ENCODE measurements at places on chromosomes 7 and 10.
A peak's percentile ranks its signal among the peaks of the same experiment; 100 is the strongest.

DNA sequence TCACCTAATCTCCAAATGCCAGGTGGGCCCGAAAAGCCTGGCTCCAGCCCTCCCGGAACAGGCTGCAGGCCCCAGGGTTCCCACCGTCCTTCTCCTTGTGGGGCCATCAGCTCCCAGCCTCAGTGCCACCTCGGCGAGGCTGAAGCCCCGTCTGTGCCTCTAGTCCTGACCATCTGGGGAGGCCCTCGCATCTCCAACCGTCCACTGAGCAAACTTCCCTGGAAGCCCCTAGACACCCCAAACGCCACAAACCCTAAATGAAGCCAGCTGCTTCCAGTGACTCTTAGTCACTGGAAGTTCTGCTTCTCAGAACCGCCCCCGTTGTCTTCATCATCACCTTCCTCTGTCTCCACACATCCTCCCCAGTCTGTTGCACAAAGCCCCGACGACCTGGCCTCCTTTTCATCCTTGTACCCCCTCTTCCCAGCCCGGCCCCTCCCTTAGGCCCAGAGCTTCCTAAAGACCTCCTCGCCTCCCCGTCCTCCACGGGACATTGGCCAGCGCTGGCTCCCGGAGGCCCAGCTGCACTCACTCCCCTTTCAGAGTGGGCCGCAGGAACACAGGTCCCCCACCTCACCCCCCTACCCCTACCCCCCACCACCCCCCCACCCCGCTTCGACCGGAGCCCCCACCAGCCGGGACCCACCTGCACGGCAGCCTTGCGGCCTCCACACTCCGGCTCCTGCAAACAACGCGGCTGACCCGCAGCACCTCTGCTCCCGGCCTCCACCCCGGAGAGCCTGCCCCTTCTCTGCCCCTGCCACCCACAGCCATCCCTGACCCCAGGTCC lies 1.1 kb upstream of the DIP2C start:
- no peak for DNase-seq

- DNase-seq: peak; percentile 17
These were observed 26.2 kb upstream of the RASGEF1A start for GRCh38 chr10:43292755-43293676.

DNA sequence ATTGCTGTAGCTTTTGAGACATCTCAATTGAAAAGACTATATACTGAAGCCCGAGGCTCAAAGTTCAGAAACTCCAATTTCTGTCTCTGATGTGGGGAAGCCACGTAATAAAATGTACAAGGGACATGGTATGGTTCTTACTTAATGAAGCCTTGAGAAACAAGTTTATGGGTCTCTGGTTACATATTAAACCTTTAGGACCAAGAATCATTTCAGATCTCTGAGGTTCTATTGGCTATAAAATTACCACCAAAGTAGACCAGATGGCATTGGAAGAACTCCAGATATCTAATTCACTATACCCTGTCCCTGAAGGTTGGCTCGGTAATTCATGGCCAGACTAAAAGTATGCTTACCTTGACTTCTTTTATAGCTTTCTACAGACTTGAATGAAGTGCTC lies 23.7 kb downstream of the STAMBPL1 start:
- DNase-seq: no peak

DNA sequence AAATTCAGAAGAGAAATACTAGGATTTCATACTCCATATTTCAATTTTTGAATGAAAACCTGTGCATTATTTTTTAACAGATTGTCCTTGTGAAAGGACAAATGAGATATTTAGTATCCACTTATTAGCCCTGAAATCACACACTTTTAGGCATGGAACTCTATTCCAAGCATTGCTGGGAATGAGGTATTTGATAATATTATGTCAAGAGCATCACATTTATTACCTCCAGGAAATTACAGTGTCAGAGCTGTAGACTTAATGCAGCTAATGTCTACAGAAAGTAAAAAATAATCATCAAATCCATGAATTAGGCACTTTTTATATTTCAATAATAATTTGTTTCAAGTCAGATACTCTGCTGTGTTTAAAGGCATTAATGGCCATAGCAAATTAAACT lies 753.8 kb downstream of the REEP3 start:
- DNase-seq: no peak

- DNase-seq: no peak
These were observed 33.1 kb downstream of the GLRX3 start for GRCh38 chr10:130169136-130169859.

GRCh38 chr10:116815641-116816415 lies 33.5 kb upstream of the ENO4 start:
- no peak for DNase-seq

- DNase-seq: no peak
These were observed 99.2 kb downstream of the PTPRN2 start for GRCh38 chr7:158488181-158488971.

DNA sequence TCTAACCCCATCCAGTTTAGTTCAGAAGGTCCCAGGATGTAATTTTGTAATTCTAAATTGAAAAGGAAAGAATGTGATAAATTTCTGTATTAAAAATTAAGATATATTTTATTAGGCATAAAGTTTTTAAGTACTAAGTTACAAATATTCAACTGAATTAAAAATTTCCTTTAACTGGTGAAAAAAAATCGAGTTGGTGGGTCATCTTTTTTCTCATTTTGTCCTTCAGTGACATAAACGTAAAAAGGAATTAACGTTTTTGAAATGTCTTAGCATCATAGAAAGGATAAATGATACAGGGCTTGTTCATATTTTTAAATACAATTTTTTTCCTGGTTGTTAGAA lies 88.5 kb downstream of the BTRC start:
- DNase-seq: no peak

- DNase-seq: no peak
These were observed 183.0 kb upstream of the CTBP2 start for GRCh38 chr10:125343118-125343925.

DNA sequence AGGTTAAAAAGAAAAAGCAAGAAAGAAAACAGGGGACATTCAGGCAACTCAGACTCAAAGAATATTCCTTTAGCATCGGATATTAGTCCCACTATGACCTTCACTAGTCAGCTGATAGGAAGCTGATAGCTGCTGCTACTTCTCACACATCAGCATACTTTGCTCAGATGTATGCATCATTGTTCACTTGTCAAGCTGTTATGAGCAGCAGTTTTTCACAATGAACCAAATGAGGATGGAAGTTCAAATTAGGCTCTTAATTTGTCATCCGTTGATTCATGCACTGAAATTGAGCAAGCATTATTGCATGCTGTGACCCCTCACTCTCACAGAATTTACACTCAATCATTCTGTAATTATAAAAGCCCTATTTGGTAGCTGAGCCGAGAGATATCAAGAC lies 257.7 kb downstream of the SNX13 start:
- no peak for DNase-seq

DNA sequence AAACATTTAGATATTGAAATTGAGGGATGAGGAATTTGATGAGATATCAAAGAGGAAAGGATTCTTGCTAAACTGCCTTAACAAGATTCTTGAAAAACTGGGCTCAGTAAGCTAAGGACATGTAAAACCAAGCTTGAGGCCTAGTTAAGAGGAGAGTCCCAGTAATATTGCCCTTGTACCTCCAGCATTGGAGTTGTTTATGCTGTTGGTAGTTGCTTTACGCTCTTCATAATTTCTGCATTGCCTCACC lies 156.1 kb upstream of the TRIM24 start:
- DNase-seq: no peak

- DNase-seq: no peak
These were observed 21.3 kb downstream of the ZEB1 start for GRCh38 chr10:31340343-31340742.

- no peak for DNase-seq
These were observed 18.3 kb upstream of the ITGB1 start for GRCh38 chr10:32976338-32976737.

GRCh38 chr10:113228530-113228929 lies 278.5 kb downstream of the TCF7L2 start:
- no peak for DNase-seq

DNA sequence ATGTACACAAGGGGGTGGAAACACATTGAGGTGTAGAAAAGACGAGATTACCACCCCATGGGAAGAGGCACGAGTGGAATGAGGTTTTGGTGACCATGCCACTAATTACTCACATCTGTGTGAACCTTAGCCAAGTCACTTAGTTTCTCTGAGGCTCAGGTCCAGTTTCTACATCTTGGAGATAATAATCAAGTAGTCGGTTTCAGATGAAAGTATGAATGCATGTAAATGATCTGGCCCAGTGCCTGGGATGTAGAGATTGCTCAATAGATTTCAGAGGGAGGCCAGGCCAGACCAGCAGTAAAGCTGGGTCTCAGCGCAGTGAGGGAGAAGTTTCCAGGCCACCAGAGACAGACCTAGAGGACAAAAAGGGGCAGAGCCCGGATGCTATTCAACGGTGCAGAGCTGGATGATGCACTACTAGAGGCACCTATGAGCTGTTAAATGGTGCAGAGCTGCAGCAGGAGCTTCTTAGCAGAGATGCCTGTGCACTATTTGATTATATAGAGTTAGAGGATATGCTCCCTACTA lies 725.1 kb downstream of the GRID1 start:
- DNase-seq: no peak

DNA sequence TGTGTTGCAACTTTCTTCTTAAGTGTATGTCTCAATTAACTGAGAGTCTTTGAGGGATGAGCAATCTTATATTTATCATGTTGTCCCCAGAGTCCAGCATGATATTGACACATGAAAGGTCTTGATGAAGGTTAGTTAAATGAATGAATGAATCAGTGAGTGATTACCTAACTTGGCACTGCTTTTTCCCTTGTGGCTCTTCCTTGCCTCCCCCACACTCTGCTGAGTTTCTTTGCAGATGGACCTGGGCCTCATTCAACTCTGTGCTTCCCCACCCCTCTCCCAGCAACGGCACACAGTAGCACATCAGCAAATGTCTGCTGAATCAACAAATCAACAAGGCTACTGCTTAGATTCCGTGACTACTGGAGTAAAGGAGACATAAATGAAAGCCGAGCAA lies 235.1 kb upstream of the CXCL12 start:
- no peak for DNase-seq

DNA sequence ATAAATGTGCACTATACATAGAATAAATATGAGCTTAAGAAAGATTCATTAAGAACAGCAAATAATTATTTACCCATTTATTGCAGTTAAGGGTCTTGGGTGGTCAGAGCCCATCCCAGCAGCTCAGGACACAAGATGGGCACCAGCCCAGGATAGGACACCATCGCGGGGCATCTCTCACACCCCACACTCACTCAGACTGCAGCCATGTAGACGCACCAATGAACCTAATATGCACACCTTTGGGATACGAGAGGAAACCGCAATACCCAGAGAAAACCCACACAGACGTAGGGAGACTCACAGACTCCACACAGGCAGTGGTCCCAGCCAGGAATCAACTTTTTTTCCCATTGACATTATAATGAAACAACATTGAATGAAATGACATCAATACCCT lies 36.0 kb downstream of the CARD11 start:
- no peak for DNase-seq

GRCh38 chr10:43880160-43880559 lies 231.5 kb upstream of the ZNF32 start:
- DNase-seq: no peak

DNA sequence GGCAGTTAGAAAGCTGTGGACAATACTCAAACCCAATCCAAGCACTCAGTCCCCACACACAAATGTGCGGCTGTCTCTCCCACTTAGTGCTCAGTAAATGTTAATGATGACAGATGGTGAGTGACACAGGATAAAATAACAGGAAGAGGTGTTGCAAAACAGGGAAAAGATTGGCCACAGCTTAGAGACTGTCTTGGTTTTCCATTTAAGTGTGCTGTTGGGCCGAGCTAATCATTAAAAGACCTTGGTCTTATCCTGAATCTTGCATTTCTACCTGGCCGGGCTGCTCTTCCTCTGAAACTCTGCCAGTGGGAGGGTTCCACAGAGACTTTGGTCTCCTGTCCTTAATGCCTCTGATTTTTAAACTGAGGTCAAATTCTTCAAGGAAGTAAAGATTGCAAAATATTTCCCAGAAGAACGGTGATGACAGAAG lies 113.1 kb upstream of the RNF32 start:
- DNase-seq: no peak

DNA sequence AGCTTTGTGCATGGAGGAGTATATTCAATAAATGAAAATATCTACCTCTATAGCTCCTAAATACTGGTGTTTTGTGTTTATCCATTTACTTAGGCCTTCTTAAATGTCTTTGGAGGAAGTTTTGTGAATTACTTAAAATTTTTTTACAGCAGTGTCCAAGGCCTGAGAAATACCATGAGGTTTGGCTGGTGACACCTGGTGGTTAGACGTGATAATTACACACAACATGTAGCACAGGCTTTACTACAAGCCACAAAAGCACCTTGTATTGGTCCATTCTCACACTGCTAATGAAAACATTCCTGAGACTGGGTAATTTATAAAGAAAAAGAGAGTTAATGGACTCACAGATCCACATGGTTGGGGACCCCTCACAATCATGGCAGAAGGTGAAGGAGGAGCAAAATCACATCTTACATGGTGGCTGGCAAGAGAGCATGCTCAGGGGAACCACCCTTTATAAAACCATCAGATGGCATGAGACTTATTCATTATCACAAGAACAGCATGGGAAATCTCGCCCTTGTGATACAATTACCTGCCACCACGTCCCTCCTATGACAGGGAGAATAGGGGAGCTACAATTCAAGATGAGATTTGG lies 20.6 kb downstream of the HYAL4 start:
- DNase-seq: peak; percentile 20

DNA sequence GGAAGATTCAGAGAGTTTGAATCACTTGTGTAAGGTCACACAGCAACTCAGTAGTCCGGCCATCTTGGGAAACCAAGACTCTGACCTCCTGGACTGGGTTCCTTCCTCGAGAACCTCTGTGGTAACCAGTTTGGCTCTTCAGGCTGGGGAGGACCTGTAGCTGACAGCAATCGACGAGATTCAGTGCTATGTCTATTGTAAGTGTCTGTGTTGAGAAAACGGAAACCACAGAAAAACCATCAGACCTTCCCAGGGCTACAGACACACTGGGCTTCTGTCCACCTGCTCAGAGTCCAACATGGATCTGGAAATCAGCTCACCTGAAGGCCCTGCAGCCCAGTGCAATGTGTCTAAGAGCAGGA lies 403.7 kb downstream of the RPS24 start:
- DNase-seq: no peak

DNA sequence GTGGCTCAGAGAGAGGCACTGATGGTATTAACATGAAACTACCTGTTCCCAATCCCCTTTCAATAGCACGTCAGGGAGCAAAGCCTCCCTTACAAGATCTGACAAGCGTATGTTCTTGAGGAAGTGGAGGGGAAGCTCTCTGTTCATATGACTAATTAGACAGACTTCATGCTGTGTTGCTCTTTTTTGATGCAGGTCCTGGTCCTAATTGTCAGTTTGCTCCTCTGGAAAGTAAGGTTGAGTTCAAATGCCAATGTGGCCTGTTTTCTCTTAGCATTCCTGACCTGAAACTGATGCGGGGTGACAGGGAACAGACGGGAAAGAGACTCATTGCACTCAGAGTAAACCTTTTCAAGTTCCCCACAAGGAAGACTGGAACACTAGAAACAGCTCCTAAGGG lies 27.0 kb upstream of the TBX20 start:
- DNase-seq: no peak

- DNase-seq: no peak
These were observed 27.0 kb downstream of the CFAP46 start for GRCh38 chr10:132915411-132915810.

- no peak for DNase-seq
These were observed 53.0 kb downstream of the GRID1 start for GRCh38 chr10:86313621-86314041.

- no peak for DNase-seq
These were observed 114.0 kb downstream of the WDFY4 start for GRCh38 chr10:48798481-48799254.

- no peak for DNase-seq
These were observed 50.0 kb upstream of the BET1 start for GRCh38 chr7:94054130-94054529.

- no peak for DNase-seq
These were observed 26.1 kb upstream of the TRUB1 start for GRCh38 chr10:114911801-114912469.
